ENCODE measurements at places on chromosomes 6 and 20.

DNA sequence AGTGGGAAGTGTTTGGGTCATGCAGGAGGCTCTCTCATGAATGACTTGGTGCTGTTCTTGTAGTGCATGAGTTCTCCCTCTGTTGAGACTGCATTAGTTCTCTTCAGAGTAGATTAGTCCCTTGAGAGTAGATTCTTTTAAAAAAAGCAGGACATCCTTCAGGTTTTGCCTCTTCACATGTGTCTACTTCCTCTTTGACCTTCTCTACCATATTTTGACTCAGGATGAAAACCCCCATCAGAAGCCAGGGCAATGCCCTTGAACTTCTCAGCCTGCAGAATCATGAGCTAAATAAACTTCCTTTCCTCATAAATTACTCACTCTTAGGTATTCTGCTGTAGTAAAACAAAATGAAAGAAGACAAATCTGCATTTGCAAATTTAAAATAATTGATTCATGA, 170.3 kb downstream of the CD109 start:
- no peak for DNase-seq

DNA sequence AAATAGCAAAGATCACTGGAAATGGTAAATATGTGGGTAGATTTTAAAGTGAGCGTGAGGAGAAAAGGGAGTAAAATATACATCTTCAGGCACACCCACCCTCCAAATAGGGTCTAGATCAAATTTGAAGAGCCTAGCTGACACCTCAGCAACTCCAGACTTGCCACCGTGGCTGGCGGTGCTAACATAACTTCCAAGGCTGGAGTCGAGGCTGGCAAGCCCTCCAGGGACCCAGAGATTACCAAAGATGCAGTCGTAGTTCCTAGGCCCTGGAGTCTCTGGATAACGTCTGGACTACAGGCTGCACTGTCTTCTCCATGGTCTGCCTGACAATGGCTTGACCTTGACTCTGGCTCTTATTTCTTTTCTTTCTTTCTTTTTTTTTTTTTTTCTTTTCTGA, 22.5 kb downstream of the TUBB2B start:
- DNase-seq = no peak

DNA sequence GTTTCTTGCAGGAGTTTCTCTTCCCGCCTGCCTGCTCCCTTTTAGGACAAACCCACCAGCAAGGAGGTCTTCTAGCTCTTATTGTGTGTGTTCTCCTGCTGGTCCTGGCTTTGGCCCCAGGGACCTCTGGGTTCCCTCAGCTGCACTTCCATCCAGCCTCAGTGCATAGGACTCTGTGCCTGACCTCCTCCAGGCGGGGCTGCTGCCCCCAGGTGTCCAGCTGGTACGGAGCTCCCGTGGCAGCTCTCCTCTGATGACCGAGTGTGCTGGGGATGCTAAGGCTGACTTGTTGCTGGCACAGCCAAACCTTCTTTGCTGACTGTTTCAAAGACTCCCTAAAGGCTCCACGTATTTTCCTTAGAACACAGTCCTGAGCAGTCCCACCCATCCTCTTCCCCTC, 167.6 kb upstream of the PROKR2 start:
- no peak for DNase-seq

- DNase-seq = no peak
Measured at GRCh38 chr6:161232010-161232409, 41.9 kb downstream of the AGPAT4 start.

DNA sequence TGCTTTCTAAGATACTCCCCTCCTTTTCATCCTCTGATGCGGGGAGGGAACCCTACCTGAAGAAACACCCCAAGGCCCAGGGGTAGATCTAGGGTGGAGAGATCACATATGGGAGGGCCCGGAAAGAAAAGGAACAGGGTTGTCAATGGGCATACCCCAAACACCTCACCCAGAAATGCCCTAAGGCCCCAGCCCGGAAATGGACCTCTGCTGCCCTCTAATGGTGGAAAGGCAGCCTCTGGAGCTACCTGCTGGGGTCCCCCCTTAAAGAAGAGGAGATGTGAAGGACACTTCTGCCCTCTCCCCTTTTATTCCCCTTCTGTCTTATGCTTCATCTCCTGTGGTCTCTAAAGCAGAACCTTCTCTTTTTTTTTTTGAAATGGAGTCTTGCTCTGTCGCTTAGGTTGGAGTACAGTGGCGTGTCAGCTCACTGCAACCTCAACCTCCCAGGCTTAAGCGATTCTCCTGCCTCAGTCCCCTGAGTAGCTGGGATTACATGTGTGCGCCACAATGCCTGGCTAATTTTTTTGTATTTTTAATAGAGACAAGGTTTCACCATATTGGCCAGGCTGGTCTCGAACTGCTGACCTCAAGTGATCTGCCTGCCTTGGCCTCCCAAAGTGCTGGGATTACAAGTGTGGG, 458 bp upstream of the ARMC12 start:
- peak; percentile 88 for DNase-seq

- no peak for DNase-seq
Measured at GRCh38 chr6:164832410-164832809, 477.0 kb downstream of the C6orf118 start.

DNA sequence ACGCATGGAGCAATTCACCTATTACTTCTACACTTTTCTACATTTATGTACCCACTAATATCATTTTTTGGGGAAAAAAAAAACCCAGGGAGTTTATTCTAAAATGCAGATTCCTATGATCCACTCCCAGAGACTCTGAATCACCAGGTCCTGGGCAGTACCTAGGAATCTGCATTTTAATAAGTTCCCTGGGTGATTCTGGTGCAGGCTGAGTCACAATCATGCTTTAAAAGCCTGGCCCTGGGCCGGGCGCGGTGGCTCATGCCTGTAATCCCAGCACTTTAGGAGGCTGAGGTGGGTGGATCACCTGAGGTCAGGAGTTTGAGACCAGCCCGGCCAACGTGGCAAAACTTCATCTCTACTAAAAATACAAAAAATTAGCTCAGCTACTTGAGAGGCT, 43.3 kb upstream of the MLN start:
- no peak for DNase-seq

GRCh38 chr6:2480267-2480966, 235.0 kb upstream of the GMDS start:
- DNase-seq = no peak

DNA sequence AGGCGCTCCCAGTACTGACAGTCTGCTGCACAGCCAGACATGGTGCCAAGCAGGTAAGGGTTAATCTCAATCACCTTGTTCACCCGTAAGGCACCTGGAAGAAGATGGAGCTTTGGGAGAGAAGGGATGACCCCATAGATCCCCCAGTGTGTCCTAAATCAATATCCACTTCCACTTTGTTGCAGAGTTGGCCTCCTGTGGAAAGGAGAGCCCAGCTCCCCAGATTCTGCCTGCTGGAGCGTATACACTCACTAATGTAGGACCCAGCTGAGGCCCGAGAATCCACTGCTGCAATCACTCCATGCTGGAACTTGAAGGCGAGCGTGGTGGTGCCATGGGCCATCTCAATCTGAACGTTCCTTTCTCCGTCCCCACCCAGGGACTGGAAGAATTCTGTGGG, 1.2 kb downstream of the PSMB8 start:
- DNase-seq = no peak

- no peak for DNase-seq
Measured at GRCh38 chr20:60272790-60273189, 314.6 kb downstream of the CDH26 start.

- no peak for DNase-seq
Measured at GRCh38 chr6:103356531-103356930, 1503.2 kb downstream of the HACE1 start.

DNA sequence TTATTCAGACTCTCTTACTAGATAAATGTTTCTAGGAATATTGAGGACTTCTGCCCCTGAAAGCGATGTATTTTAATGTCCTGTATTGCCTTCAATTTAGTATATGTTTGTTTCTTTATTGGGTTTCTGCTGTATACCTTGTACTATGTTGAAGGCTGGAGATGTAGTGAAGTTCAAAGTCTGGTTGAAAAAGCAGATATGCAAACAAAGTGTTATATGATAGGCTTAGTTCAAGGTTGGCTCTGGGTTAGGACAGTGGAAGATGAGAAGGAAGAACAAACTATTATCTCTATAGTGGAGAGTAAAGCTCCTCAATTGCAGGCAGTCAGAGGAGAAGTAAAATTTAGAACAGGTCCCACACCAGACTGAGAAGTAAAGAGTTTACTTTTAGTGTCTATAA, 36.3 kb upstream of the ADGRG6 start:
- no peak for DNase-seq

DNA sequence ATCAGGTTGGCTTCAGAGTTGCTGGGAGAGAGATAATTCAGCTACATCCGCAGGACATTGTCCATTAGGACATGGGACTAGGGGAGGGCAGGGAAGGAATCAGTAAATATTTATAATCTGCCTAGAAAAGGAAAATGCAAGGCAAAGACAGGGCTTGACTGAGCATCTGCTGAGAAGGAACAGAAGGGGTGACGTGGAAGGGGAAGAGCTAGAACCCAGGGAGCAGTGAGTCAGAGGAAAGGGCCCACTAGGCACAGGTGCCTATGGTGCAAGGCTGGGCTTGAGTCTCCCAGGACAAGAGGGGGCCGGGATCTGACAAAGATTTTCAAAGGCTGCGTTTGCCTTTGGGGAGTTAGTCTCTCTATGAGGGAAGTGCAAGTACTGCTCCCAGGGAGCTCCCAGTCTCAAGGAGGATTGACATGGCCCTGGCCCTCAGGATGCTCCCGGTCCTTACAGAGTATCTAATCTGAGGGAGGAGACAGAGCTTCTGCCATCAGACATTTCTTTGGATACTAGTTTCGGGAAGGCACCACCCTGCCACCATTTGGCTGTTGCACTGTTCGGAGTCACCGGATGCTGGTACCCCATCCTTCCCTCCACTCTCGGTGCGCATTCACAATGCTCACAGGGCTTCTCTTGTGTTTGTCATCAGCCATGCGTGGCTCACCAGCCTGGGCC, 21.9 kb downstream of the VEGFA start:
- no peak for DNase-seq

Data from suprapubic skin (tissue), 4 donors.